ENCODE measurements at places on chromosomes 3 and 15.
A peak's percentile ranks its signal among the peaks of the same experiment; 100 is the strongest.

DNA sequence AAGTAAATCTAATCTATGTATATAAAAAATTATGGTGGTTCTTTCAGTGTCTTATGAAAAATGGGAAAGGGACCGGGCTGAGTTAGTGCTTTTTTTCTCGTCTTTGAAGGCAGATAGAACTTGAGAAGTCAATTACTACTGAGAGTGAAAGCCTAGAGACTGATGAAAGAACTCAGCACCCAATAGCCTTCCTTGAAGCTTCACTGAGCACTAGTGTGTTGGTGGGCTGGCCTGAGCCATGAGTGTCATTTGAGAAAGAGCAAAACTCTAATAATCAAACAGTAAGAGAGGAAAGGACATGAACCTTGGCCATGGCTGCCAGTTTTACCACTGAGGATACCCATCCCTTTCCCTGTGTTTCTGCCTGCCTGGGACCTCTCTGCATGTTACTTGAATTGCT is 428.3 kb upstream of the RASGRP1 start:
- H3K27ac ChIP-seq: no peak overlapping the region
- peaks cover 4% of the 10 kb centered on the region for H3K27me3 ChIP-seq
- H3K4me3 ChIP-seq: no peak overlapping the region
- DNase-seq: no peak

- DNase-seq: no peak
- no peaks in the 10 kb centered on the region for H3K27me3 ChIP-seq
- no peak overlapping the region for H3K27ac ChIP-seq
- H3K36me3 ChIP-seq: peaks cover 6% of the 10 kb centered on the region
- H3K4me1 ChIP-seq: no peaks in the 10 kb centered on the region
- no peak overlapping the region for H3K4me3 ChIP-seq
Observed at GRCh38 chr15:42695527-42696071, 41.3 kb downstream of the CDAN1 start.

DNA sequence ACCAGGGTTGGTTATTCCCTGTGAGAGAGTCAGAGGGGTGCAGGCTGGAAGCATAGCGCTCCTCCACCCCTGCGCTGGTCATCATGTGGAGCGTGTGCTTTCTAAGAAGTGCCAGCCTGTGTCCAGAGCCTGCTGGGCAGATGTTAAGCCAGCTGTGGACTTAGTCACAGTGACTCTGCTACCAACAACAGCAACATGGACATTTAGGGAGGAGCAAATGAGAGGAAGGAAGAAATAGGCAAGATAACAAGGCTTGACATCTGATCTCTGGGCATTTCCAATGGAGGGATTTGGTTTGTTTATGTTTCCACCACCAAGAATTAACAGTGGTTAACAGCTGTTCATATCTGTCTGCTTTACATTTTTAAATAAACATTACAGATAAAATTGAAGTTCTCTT is 36.4 kb upstream of the MYZAP start:
- no peak overlapping the region for H3K4me3 ChIP-seq
- no peak for DNase-seq
- H3K27ac ChIP-seq: peak overlapping the region; percentile 68
- H3K4me1 ChIP-seq: peaks cover 34% of the 10 kb centered on the region

DNA sequence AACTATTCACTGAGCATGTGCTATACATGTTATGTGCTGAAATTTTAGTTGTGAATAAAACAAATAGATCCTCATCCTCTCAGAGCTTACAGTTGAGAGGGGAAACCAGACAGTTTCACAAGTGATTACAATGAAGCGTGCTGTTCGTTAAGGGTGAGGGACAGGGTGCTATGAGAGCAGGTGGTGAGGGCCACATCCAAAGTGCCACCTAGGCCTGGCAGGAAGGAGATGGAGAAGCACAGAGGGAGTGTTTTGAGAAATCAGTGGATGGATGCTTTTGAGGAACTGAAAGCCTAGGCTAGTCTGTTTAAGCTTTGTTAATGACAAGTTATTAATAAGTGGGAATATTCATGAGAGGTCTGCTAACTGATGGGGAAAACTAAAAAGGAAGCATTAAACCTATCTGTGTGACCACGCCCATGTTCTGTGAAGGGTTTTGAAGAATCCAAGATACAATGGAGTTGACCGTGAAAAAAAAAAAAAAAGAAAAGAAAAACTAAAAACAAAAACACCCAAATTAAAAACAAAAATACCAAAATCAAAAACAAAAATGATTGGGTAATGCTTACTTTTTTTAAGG is 7.3 kb downstream of the MCTP2 start:
- no peaks in the 10 kb centered on the region for H3K36me3 ChIP-seq
- H3K4me1 ChIP-seq: peaks cover 10% of the 10 kb centered on the region

- no peaks in the 10 kb centered on the region for H3K4me1 ChIP-seq
- no peaks in the 10 kb centered on the region for H3K27me3 ChIP-seq
- H3K36me3 ChIP-seq: peaks cover 15% of the 10 kb centered on the region
- H3K27ac ChIP-seq: no peak overlapping the region
Observed at GRCh38 chr15:65156692-65157091, 23.1 kb upstream of the PDCD7 start.

DNA sequence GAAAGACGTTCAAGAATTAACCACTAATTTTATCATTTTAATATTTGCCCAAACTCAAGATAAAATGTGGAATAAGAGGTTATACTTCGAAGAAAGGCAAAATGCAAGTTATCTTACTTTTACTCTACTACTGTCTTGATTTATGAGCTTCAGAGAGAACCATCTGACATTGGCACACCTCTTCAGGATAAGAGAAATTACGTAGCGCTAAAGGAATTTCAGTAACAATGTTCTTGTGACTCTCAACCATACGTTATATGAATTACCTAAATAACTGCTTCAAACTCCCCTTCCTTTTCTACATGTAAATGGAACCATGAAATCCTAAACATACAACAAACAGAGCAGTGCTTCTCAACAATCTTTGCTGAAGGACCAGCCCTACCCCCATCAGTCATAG is 96.8 kb downstream of the ZNF385D start:
- no peaks in the 10 kb centered on the region for H3K27me3 ChIP-seq
- DNase-seq: no peak
- H3K27ac ChIP-seq: no peak overlapping the region
- H3K36me3 ChIP-seq: no peaks in the 10 kb centered on the region
- H3K4me3 ChIP-seq: no peak overlapping the region
- no peaks in the 10 kb centered on the region for H3K4me1 ChIP-seq
